ENCODE measurements at places on chromosomes 2 and 18.

DNA sequence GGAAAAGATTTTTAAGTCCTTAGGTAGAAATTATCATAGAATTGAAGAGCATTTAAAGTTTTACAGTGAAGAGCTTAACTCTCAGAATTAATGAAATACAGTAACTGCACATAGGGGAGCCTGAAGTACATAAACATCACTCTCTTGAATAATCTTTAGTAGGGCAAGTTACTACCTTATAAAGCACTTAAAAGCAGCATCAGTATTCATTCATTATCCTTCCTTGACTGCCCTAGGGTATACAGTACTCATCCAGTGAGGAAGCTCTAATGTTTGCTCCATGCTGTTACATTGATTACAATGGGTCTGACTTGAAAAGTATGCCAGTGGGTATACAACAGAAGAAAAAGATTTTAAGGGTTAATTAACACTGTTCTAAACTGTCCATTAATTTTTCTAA is 66.5 kb downstream of the ATF2 start:
- no peak for DNase-seq

GRCh38 chr2:202721621-202722020 is 86.9 kb downstream of the FAM117B start:
- no peak for DNase-seq

GRCh38 chr2:223041527-223042109 is 10.4 kb upstream of the KCNE4 start:
- DNase-seq, result no peak

GRCh38 chr2:231571661-231572191 is 20.9 kb upstream of the TEX44 start:
- DNase-seq, result no peak

- no peak for DNase-seq
Measured at GRCh38 chr18:67615876-67616275, 99.4 kb upstream of the DSEL start.

Data from stimulated activated CD4-positive, alpha-beta T cell treated with anti-CD3 and anti-CD28 coated beads, TNF-alpha, amount 100 ng/mL, for 4 hours (primary cell).